MCF 10A (cell line): ENCODE measurements at places on chromosomes 11 and 22. TPM values are rescaled to one million over a fixed set of nuclear protein-coding genes. Genes with fewer than 3 reads are reported as not detected.

Gene FXYD6
- total RNA-seq: not detected in 2 replicates

Gene PANX3
- not detected in 2 replicates for total RNA-seq

DNA sequence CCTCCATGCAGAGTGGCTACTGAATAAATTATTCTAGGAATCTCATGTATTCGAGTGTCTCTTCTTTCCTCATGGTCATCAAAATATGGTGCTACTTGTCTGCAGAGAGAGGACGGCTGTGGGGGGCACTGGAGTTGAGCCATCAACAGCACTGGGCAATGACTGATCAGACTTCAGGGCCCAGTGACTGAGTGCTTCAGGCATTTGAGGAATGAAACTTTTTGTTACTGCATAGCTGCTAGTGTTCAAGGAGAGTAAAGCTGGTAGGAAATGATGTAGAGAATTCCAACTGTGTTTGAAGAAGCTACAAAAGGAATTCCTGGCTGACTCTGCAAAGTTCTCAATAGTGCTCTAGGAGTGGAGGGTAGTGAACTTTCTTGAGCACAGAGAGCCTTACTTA lies 277.7 kb downstream of the CADM1 start:
- H3K36me3 ChIP-seq: no peaks in the 10 kb centered on the region
- H3K4me1 ChIP-seq: peaks cover 26% of the 10 kb centered on the region
- no peak overlapping the region for H3K27ac ChIP-seq

DNA sequence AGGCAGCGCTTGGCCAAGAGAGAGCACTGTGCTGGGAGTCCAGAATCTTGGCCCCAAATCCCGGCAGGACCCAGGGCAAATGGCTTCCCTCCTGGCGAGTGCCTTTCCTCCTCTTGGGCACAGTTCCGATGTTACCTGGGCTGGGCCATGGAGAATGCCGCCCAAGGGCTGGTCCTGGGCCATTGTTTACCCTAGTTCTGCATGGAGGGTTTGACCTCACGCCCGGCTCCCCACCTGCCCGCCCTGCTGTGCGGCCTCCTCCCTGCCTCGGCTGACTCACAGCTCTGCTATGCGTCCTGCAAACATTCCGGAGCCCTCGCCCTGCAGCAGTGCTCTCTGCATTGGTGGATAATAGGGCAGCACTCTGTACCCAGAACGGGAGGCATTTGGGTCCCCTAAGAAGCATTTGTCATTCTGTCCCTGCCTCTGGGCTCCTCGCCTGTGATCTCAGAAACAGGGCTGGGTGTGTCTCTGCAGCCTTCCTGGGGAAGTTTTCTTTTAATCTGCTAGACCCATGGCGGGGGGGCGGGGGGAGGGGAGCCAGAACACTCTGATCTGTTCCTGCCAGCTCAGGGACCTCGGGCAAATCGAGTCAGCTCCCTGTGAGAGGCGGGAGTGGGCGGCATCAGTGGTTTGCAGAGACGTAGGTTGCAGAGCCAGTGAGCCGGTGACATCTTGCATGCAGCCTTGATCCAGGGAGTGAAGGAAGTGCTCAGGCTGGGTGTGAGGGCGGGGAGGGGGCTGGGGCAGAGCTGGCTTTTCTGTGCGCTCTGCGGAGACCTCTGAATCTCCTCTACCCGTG lies 32.9 kb upstream of the SMIM38 start:
- no peaks in the 10 kb centered on the region for H3K27me3 ChIP-seq
- H3K27ac ChIP-seq: peak overlapping the region; percentile 71
- H3K4me1 ChIP-seq: peaks cover 31% of the 10 kb centered on the region
- peak overlapping the region; percentile 47 for H3K4me3 ChIP-seq
- DNase-seq: peak; percentile 92
- H3K36me3 ChIP-seq: no peaks in the 10 kb centered on the region

GRCh38 chr11:96470521-96470920 lies 80.7 kb downstream of the JRKL start:
- no peak overlapping the region for H3K4me3 ChIP-seq
- no peaks in the 10 kb centered on the region for H3K36me3 ChIP-seq
- peaks cover 34% of the 10 kb centered on the region for H3K27me3 ChIP-seq
- DNase-seq: no peak

DNA sequence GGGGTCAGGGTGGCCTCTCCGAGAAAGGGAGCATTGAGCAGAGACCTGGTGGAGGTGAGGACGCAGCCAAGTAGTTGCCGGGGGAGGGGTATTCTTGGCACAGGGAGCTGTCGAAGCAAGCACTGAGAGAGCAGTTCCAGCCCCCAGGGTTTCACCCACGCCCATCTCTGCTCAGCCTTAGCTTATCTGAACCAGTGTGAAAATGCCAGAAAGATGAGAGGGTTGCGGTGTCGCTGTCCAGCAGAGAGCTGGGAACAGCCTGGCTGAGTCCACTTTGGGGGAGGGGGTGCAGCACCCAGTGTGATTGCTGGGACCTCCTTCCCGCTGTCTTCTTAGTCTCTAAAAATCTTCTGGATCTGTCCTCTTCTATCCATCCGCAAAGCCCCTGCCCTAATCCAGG lies 123.3 kb upstream of the TBCEL start:
- peaks cover 3% of the 10 kb centered on the region for H3K27me3 ChIP-seq
- peaks cover 5% of the 10 kb centered on the region for H3K4me1 ChIP-seq
- DNase-seq: no peak
- no peak overlapping the region for H3K27ac ChIP-seq

GRCh38 chr11:117722082-117722481 lies 74.9 kb downstream of the DSCAML1 start:
- peaks cover 74% of the 10 kb centered on the region for H3K27me3 ChIP-seq
- H3K36me3 ChIP-seq: no peaks in the 10 kb centered on the region
- no peak overlapping the region for H3K27ac ChIP-seq
- H3K4me1 ChIP-seq: no peaks in the 10 kb centered on the region
- no peak overlapping the region for H3K4me3 ChIP-seq
- DNase-seq: no peak

DNA sequence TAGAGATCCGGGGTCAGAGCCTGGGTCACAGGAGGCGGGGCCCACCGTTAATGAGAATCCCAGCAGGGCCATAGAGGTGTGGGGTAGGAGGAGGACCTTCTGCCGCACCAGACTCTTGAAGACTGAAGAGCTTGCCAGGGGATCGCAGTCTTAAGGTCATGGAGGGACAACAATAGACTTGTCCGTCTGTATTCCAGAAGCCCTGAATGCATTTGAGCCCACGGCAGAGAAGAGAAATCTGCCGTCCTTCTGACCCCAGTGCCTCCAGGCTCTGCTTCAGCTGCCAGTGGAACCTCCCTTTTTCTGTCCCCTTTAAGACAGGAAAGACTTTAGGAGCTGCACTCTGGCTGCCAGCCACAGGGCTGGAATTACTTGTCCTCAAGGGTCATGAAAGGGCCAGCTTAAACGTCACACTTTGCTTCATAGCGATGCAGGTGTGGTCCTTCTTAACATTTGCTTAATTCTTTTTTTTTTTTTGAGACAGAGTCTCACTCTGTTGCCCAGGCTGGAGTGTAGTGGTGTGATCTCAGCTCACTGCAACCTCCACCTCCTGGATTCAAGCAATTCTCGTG lies 15.5 kb upstream of the ST3GAL4 start:
- H3K4me1 ChIP-seq: peaks cover 27% of the 10 kb centered on the region
- H3K36me3 ChIP-seq: peaks cover 25% of the 10 kb centered on the region
- H3K4me3 ChIP-seq: no peak overlapping the region
- no peak overlapping the region for H3K27ac ChIP-seq
- no peaks in the 10 kb centered on the region for H3K27me3 ChIP-seq

GRCh38 chr11:128492903-128493569 lies 94.3 kb downstream of the ETS1 start:
- no peaks in the 10 kb centered on the region for H3K36me3 ChIP-seq
- DNase-seq: no peak
- no peak overlapping the region for H3K4me3 ChIP-seq
- H3K4me1 ChIP-seq: peaks cover 68% of the 10 kb centered on the region
- peak overlapping the region; percentile 19 for H3K27ac ChIP-seq
